ENCODE measurements at places on chromosomes 6 and 20. TPM values are rescaled to one million over a fixed set of nuclear protein-coding genes. Genes with fewer than 3 reads are reported as not detected.

DNA sequence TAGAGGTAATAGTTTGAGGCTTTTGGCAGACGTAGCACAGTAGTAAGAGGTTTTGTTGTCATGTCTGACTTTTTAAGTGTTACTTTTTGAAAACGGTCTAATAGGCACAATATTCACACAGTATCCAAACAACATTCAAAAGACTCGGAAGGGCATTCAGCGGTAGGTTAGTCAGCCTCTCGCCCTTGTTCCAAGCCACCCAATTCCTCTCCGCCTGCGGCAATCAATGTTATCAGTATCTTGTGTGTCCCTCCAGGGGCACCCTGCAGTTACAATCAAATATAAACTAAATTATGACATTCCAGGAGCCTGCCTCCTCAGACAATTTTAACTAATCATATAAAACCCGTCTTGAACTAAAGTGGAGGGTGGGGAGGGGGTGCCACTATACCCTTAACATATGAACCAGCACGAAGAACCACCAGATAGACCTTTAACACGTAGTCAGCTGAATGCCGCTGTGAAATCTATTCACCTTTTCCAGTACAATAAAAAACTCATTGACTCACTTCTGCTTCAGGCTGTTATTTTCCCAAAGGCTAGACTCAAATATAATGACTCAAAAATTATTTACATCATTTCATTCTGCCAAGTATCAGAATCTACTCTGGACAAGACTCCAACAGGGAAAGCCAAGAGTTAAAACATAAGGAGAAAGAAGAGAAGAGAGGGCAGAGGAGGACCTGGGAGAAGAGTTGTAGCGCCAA is 1.6 kb downstream of the TENT5A start:
- DNase-seq, result no peak

DNA sequence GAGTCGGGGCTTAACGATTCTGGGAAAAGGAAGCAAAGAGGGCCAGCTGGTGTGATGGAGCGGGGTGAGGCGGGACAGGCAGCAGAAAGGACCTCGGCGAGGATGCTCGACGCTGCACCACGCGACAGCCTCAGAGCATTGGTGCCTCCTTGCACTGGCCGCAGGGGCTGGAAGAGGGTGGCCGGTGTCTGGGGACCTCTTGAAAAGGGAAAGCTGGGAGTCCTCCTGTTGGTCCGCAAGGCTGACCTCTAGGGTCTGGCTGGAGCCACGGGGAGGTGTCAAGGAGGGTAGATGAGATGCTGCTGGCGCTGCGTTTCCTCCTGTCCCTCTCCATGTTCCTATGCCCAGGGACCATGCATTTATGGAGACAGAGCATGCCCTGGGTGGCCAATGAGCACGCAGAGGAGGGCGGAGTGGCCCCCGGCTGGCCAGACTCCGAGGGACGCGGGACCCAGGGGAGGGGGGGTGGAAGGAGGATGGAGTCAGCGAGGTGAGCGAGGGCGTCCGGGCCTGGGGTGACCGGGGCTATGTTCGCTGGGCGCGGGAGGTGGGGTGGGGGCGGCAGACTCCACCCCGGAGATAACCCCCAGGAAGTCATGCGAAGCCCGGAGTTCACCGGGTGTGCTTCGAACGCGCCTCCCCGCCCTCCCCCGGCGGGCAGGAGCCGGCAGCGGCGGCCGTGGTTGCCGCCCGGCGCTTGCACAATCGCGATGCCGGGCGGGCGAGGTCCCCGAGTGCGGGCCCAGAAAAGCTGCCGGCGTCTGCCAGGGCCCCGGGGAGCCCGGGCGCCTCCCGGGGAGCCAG is at the start of gene CYP24A1:
TSS of gene CYP24A1 (minus strand) at position 334 of the 804 bp plus-strand sequence. CDS start 407 bp downstream, outside the sequence.
- DNase-seq, result no peak

DNA sequence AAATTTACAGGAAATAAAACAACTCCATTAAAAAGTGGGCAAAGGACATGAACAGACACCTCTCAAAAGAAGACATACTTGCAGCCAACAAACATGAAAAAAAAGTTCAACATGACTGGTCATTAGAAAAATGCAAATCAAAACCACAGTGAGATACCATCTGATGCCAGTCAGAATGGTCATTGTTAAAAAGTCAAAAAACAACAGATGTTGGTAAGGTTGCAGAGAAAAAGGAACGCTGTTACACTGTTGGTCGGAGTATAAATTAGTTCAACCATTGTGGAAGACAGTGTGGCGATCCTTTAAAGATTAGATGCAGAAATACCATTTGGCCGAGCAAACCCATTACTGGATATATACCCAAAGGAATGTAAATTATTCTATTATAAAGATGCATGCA is 858.0 kb upstream of the FLRT3 start:
- no peak for DNase-seq

DNA sequence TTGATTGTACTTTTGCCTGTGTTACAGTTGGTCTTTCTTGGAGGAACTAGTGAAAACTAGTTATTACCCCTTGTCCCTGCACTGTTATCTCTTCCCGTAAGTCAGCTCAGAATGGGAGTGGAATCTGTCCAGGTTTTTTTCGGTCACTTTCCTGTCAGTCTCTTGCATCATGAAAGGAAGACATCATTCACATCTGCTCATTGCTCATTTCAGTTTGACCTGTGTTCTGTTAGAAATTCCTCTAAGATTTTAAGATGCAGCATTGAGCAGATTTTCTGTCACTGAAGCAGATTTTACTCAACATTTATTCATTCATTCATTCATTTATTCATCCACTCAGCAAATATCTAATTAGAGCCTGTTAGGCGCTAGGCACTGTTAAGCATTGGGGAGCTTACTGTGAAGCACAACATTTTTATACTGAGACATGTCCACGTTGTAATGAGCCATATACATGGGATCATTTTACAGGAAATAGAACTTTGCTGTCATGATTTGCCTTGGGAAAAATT is 33.1 kb upstream of the HINT3 start:
- no peak for DNase-seq

GRCh38 chr6:72855471-72855870 is 233.6 kb downstream of the KCNQ5 start:
- DNase-seq, result no peak

- no peak for DNase-seq
Observed at GRCh38 chr6:13432526-13433184, 54.7 kb downstream of the GFOD1 start.

GRCh38 chr6:51929934-51930574 is 157.4 kb downstream of the PKHD1 start:
- no peak for DNase-seq

DNA sequence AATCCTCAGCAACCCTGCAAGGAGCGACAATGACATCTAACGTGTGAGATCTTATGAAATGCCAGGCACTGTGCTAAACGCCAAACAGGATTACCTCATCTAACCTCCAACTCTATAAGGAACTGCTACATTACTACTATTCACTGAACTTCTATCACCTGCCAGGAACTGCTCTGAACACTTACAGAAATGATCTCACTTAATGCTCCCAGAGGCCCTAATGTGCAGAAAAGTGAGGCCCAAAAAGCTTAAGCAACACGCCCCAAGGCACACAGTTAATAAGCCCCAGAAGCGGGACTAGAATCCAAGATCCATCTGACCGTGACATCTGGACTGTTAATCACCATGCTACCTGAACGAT is 28.5 kb downstream of the TRAM2 start:
- no peak for DNase-seq

The OR2J3 gene
- total RNA-seq, result not detected

The LBP gene
- total RNA-seq, result not detected

The FAM209A gene
- total RNA-seq, result not detected

The VWA7 gene
- total RNA-seq, result 1.3 TPM

The CABLES2 gene
- 4.5 TPM for total RNA-seq

The TFAP2D gene
- total RNA-seq, result not detected

The ISM1 gene
- 13.0 TPM for total RNA-seq
